ENCODE measurements at places on chromosomes 1 and 21.

- DNase-seq, result no peak
Measured at GRCh38 chr21:42576639-42577038, 63.0 kb downstream of the SLC37A1 start.

- no peak for DNase-seq
Measured at GRCh38 chr21:42148097-42148496, 70.8 kb upstream of the ABCG1 start.

DNA sequence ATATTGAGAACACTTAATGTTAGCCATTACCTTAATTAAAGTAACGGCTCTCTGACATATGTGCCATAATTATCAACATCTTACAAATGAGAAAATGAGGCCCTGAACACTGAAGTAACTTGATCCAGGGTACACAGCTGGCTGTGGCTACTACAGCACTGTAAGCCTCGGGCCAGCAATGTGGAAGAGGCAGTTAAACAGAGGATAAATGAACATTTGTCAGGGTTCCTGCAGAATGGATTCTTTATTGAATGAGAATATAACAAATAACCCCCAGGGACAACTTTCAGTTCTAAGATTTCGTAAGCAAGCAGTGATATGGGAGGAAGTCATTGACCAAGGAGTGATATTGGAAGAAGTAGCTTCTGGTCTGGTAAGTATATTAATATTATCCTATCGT, 70.5 kb upstream of the SCYL3 start:
- DNase-seq, result no peak

- DNase-seq, result no peak
Measured at GRCh38 chr1:62271948-62272728, 47.1 kb downstream of the KANK4 start.

- DNase-seq, result no peak
Measured at GRCh38 chr1:68453060-68453670, 3.4 kb upstream of the RPE65 start.

- DNase-seq, result peak; percentile 32
Measured at GRCh38 chr1:110233861-110234260, 23.7 kb downstream of the KCNC4 start.

DNA sequence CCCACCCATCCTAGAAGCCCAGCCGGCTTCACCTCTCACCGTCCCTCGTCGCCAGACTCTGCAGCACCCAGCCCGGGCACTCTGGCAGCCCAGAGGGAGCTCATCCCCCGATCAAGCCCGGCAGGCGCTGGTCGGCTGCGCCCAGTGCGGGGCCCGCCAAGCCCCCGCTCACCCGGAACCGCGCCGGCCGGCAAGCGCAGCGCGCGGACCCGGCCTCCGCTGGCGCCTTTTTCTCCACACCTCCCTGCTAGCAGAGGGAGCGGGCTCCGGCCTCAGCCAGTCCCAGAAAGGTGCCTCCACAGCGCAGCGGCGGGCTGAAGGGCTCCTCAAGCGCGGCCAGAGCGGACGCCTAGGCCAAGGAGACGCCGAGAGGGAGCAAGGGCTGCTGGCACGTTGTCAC, 2023.3 kb downstream of the NCAM2 start:
- no peak for DNase-seq

GRCh38 chr1:230509281-230509977, 83.3 kb upstream of the PGBD5 start:
- DNase-seq, result no peak

DNA sequence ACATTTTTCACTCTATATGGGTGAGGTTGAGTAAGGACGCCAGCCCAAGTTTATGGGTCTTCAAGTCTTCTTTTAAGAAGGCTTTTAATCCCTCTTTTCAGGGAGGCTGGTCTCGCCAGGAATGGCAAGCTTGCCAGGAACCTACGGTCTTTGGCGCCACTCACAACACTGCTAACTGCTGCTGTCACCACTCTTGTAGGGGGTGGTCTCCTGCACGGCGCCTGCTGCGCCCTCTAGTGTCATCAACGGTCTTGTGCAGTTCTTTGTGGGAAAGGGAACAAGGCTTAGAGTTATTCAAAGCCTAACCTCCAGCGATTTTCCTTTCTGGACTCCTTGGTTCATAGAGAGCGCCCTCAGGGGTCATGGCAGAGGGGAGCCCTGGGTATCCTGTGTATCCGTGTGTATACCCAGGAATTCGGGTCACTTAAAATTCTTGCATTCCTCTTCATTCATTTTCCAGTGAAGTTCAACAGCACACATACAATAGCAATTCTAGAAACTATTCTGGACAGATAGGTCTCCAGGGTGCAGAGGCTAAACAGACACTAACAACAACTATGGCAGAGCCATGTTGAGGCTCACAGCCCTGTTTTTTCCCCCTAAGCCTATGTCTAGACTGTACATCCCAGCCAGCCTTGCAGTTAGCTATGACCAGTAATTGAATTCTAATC, 392.8 kb upstream of the CAMK1G start:
- peak; percentile 85 for DNase-seq

GRCh38 chr1:118535901-118536300, 350.9 kb upstream of the SPAG17 start:
- peak; percentile 76 for DNase-seq

DNA sequence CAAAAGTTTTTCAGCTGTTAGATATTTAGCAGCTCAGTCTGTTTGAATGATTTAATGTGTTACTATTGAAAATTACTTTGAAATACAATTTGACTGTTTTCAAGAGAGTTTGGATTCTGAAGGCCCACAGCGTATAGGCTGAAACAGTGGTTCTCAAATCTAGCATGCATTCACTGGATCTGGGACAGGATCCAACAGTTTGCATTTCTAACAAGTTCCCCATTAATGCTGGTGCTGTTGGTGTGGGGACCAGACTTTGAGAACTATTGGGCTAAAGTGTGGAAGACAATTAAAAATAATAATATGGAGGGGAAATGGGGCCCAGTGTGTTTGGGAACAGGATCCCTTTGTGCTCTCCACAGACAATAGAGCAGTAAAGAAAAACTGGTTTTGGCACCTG, 31.9 kb downstream of the ITSN1 start:
- DNase-seq, result no peak

DNA sequence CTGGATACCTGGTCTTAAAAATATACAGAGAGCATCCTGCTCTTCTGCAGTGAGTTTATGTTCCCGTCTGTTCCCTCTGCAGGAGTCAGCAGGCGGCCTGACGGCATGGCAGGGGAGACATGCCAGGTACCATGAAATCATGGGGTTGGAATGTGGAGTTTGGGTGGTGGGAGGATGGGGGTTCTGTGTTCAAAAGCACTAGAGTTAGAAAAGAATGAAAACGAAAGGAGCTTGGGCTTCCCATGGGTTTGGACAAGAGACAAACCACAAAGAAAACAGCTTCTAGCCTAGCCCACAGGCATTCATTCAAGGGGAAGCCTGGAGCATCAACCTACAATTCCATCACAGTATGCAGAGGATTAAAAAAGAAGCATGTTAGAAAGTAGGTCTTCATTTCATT, 59.9 kb downstream of the WARS2 start:
- DNase-seq, result no peak

GRCh38 chr1:245105815-245106410, 48.9 kb upstream of the KIF26B start:
- DNase-seq, result no peak

DNA sequence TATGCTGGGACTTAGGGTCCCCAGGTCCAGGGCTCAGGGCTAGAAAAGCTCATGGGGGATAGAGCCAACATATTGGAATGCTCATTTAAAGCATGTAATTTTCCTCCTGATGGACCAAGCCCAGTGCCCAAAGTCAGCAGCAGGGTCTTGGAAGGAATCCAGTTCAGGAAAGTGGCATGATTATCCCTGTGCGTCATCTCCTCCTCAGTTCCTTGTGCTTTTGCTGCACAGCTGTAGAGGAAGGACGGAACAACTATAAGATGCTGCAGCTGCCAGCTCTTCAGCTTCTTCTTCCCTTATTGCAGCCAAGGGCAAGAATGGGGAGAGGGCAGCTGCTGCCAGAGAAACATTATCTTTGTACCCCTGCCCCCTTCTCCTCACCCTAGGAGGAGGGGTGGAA, 58.4 kb downstream of the OVGP1 start:
- no peak for DNase-seq

DNA sequence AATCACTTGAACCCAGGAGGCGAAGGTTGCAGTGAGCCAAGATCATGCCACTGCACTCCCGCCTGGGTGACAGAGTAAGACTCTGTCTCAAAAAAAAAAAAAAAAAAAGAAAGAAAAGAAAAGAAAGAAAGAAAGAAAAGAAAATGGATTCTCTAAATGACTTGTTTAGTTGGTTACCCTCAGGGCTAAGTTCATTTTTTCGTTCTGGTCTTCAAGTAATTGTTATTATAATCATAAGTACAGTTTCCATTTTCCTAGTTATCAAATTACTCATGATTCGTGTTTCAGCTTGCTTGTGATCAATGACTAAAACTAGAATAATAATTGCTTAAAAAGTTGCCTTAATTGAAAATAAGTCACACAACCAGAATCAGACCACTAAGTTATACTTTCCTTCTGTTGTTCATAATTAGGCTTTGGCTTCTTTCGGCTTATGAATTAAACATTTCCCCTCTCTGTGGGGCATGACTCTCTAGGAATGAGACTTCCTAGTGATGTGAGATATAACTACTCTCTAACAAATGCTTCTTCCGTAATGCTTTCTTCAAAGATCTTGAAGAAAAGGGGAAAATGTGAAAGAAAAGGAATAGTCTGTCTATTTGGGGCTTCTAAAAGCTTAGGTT, 9.6 kb upstream of the RLF start:
- peak; percentile 87 for DNase-seq

- DNase-seq, result no peak
Measured at GRCh38 chr1:244160455-244161235, 109.6 kb downstream of the ZBTB18 start.

GRCh38 chr1:86914601-86914997, at the start of gene HS2ST1:
Gene HS2ST1 (plus strand): TSS chr1:86914635.
- DNase-seq, result no peak

- DNase-seq, result no peak
Measured at GRCh38 chr1:78047631-78048030, 1.9 kb downstream of the GIPC2 start.

GRCh38 chr21:26652854-26653253, 79.8 kb upstream of the CYYR1 start:
- no peak for DNase-seq

DNA sequence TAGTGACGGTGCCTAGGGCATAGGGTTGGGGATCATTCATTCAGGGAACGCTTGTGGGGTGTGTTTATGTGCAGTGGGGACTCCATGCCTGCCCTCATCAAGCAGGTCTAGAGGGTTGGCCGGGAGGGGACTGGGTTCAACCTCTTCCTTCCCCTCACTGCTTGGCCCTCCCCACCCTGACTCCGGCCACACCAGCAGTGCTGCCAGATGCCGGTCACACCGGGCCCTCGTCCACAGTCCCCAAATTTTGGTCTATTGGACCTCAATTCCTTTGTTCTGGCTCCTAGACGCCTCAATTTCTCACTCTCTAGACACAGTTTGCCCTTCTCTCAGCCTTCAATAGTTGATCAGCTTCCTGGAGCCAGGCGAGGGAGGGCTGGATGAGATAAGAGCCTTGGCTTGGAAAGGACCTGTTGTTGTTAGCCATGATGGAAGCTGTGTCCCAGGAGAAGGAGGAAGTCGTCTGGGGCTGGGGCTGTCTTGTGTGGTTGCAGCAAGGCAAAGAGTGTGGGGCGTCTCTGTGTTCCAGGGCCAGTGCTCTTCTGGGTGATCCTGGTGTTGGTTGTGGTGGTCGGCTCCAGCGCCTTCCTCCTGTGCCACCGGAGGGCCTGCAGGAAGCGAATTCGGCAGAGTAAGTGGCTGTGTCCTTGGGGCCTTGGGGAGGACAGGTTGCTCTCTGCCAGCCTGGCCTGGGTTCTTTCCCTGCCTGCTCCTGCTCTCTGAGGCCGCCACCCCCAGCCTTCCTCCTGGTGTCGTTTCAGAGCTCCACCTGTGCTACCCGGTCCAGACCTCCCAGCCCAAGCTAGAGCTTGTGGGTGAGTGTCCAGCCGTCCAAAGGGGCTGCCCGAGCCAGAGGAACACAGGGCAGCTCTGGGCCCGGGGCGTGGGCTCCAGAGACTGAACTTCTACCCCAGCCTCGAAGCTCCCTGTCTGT, 41.1 kb upstream of the TNFRSF1B start:
- DNase-seq, result no peak

DNA sequence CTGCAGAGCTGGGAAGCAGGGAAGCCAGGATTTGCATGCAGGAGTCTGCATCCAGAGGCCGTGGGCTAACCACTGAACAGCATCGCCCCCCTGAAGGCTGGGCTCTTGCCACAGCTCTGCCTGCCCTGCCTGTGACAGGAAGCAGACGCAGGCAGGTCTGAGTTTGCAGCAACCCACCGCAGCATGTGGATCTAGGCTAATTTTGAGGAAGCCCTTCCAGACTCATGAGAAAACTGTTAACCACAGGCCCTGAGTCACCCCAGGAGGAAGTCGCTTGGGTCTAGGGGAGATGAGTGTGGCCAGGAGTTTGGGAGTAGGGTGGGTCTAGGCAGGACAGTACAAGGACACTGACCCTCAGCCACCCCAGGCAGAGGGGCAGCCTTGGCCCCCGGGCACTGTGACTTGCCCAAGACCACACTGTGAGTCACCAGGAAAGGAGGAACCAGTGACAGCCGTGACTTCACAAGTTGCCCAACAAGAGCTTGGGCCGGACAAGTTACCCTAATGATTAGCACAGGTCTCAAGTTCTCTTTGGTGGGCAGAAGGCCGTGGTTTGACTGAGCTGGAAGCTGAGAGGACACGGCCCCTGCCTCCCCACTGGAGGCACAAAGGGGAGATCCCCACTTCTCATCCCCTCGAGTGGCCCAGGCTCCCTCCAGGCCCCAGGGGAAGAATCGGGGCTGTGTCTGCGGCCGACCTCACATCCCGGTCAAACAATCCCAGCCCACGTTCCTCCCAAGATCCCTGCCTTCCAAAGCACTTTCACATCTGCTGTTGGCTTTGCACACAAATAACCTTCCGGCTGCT, 826 bp downstream of the LAPTM5 start:
- no peak for DNase-seq

DNA sequence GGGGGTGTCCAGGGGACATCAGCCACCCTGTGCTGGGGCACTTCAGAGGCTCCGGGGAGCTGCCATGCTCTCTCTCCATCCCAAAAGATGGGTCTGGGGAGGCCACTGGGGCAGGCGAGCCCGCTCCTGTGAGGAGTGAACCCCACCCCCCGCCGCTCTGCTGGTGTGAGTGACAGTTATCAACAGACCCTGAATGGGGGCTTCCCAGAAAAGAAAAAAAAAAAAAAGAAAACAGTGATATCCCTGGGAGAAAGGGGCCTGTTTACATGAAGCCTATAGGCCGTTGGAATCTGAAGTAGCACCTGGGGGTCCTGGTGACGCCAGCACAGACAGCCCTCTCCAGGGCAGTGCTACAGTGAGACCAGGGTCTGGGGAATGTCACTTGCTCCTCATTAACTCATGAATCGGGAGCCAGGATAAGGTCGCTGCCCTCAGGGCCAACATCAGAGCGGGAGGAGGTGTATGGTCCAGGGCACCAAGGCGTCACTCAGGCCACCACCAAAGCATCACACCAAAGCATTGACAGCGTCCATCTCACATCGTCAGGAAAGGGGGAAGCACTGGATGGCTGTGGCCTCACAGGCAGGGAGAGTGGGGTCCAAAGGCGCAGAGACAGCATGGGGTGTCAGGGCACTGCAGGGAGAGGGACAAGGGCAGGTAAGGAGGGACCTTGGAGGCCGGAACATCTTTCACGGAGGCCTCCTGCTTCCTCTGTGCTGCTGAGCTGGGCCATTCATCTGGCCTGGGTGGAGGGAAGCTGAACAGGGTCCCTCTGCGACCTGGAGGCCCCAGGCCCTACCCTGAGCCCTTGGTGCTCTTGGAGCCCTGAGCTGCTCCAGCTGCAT, 8.4 kb upstream of the NPHP4 start:
- no peak for DNase-seq

Data from NCI-H1092 treated with DMSO at 0.1 percent for 48 hours (cell line).